ENCODE measurements at places on chromosomes 5 and 9.

GRCh38 chr5:121967187-121967586, 5.4 kb downstream of the SRFBP1 start:
- DNase-seq: no peak

DNA sequence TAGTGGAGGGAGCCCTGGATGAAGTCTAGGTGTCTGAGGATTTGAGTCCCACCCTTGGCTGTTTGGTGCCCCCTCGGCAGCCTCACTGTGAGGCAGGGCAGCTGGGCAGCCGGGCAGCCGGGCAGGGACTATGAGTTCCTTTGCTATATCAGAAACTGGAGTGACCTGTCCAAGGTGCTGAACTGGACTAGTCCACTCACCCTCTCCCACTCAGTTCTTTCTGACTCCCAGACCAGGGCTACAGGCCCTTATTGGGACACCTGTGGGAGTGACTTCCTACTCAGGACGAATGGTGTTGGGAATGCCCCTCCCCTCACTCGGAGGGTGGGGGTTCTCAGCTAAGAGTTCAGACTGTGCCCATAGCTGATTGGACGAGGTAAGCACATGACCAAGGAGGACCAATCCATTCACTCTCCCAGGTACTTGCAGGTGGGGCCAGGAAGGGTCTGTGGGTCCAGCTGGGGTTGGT, 34.1 kb upstream of the RAPGEF1 start:
- DNase-seq: no peak

- no peak for DNase-seq
These were observed 541.1 kb downstream of the DNAH5 start for GRCh38 chr5:13403351-13403750.

DNA sequence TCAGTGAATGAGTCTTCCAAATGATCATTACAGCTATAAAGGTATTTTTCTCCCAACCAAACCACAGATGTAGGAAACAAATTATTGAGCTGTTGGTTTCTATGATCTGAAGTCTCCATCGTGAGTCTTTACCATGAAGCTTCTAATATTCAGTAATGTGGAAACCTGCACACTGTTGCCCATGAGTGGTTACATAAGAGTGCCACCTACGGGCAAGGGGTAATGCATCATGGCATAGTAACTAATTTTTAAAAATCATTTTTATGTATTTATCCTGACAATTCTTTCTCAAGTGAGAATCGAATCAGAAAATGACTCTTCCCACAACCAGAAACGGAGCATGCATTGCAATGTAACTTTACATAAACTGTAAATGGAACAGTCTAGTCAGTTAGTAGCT, 282.5 kb upstream of the SMARCA2 start:
- no peak for DNase-seq

GRCh38 chr5:42656651-42657015, 100.0 kb upstream of the CCDC152 start:
- DNase-seq: no peak

- no peak for DNase-seq
These were observed 188.7 kb downstream of the FBXL17 start for GRCh38 chr5:108193021-108193795.

GRCh38 chr9:79431019-79431679, 140.6 kb upstream of the TLE4 start:
- no peak for DNase-seq

GRCh38 chr5:10289353-10289752, 18.3 kb downstream of the CMBL start:
- DNase-seq: no peak

DNA sequence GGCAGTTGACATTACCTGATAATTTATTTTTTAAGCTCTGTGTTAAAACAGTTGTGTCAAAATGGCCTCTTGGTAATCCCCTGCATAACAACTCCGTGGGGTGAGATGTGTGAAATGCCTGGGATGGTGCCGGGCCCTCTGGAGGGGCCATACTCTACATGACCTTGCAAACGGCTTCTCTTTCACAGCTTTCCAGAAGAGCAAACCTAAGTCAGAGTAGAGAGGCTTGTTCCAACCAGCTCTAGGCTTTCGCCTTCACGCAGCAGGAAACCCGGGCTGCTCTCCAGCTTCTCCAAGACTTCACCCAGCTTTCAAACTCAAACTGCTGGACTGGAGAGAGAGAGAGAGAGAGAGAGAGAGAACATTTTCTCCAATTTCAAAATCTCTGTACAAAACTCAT, 120.1 kb downstream of the SNX18 start:
- DNase-seq: no peak

GRCh38 chr9:16247188-16247875, 623.1 kb downstream of the BNC2 start:
- DNase-seq: no peak

DNA sequence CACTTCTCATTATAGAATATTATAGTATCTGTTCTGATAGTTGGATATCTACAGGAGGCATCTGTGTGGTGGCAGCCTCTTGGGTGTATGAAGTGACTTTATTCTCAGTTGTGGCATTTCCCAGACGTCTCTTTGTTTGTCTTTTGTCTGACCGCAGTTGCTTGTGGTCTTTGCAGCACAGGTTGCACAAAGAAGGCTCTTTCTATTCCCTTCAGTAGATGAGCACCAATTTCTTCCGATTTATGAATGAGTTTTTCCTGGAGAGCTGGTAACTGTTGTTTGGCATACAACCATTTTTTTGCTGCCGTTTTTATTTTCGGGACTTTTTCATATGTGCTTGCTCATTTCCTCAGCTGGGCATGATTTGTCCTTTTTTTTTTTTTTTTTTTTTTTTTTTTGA, 56.4 kb upstream of the MYO10 start:
- no peak for DNase-seq

DNA sequence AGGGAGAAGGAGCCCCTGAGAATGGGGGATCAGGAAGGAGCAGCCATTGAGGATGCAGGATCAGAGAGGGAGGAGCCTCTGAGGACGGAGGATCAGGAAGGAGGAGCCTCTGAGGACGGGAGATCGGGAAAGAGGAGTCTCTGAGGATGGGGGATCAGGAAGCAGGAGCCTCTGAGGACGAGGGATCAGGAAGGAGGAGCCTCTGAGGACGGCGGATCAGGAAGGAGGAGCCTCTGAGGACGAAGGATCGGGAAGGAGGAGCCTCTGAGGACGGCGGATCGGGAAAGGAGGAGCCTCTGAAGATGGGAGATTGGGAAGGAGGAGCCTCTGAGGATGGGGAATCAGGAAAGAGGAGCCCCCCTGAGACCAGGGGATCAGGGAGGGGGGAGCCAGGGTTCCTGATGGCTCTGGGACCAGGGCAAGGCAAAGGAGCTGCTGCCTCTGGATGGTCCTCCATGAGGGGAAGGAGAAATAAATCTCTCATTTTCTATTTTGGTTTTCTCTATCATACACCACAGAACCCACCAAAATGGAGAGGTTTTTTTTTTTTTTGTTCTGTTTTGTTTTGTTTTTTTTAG, 22.6 kb upstream of the SARDH start:
- no peak for DNase-seq

GRCh38 chr9:119184265-119184936, 184.8 kb downstream of the BRINP1 start:
- DNase-seq: no peak

DNA sequence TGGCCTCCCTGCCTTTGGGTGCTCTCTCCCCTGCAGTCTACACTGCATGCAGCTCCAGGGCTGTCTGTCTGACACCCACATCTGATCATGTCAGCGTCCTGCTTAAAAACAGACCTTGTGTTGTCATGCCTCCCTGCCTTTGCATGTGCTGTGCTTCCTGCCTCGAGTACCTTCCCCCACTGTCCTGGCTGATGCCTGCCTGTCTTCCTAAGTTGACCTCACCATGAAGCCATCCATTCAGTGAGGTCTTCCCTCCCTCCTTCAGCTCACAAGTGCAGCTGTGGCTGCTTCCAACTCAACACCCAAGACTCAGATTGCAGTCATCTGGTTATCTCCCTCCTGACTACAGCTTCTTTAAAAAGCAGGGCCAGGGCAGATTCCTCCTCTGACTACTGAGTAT, 5.5 kb downstream of the ANGPTL2 start:
- DNase-seq: no peak

DNA sequence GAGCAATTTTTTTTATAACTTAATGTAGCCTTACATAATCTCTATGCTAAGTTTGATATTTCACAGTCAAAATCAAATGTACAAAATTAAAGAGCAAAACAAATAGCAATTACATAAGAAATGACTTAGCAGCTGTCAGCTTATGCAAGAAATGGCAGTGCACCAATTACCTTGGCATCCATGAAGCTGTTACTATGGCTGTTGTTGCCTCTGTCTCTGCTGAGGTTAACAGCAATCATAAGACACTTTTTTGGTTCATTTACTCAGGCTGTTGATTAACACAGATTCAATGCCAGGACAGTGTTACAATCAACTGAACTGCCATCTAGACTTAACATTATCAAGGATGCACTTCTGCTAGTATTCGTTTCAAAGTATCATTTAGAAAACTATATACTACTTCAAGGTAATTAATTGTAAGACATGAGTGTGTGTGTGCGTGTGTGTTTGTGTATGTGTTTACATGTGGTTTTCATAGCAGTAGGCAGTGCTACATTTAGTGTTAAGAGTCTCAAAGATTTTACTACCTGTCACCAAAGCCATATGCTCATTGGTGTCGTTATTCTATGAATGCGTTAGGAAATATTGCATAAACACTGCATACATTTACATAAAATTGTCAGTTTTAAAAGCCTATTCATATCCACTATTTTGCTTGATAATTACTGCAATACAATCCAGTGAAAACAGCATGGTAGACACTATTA, 1084.2 kb upstream of the COX7C start:
- no peak for DNase-seq

DNA sequence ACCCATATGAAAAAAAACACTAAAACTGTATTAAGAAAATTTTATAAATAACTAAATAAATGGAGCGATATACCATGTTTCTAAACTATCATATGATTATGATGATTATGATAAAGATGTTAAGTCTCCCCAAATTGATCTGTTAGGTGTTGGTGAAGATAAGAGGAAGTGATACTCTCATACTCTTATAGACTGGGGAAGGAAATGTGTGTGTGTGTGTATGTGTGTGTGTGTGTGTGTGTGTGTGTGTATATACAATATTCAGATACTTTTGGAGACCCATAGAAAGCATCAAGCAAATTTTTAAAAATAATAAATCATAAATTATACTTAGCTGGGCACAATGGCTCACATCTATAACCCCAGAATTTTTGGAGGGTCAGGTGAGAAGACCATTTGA, 62.9 kb downstream of the TMEM232 start:
- no peak for DNase-seq

DNA sequence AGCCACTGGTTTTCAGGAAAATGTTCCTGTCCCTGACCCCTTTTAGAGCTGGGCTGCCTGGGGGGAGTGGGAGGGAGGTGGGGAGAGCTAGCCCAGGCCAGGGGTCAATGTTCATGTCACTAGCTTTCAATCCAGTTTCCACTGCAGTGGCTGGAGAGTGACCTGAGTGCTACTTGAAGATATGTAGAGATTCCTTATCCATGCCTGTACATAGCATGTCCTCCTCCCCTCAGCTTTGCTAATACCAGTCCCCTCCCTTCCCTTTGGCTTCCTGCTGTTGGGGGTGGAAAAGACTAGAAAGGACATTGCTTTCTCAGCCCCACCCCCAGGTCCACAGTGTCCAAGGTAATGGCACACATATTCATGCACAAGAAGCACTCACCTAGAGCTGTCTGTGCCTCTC, 7.8 kb downstream of the DNAJB5 start:
- DNase-seq: no peak

DNA sequence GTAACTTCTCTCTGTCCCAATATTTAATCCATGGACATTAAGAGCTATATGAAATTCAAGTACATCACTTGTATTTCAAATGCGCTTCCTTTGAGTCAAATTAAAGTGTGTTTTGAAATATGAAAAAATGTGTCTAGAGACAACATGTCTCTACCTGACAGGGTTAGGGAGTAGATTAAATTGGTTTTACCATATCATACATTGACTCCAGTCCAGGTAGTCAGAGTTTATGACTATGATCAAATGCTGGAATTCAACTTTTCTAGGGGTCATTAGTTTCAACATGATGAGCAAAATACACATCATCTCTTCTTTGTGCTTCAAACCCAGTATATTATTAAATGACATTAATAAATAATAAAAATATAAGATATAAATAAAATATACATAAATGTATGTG, 259.2 kb downstream of the CDH10 start:
- DNase-seq: no peak

DNA sequence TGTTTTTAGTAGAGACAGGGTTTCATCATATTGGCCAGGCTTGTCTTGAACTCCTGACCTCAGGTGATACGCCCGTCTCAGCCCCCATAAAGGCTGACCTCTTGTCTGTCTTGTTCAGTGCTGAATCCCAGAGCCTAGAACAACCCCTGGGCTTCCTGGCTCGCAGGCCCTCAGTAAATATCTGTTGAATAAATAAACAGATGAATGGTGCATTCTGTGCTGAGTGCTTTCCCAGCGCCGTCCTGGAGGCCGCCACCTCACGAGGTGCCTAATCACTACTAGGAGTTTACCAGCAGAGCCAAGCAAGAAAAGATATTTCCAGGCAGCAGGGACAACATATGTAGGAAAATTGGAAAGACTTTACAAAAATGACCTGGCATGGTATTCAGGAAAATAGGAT, 88.5 kb downstream of the SNX24 start:
- no peak for DNase-seq

GRCh38 chr9:121861501-121862180, 210.2 kb downstream of the DAB2IP start:
- DNase-seq: no peak

GRCh38 chr5:95712347-95712958, 18.7 kb upstream of the RHOBTB3 start:
- no peak for DNase-seq

- no peak for DNase-seq
These were observed 187.9 kb upstream of the NFIL3 start for GRCh38 chr9:91611582-91611981.

GRCh38 chr5:36373527-36374086, 71.9 kb upstream of the RANBP3L start:
- no peak for DNase-seq

GRCh38 chr9:8351436-8351835, 551.9 kb upstream of the DMAC1 start:
- no peak for DNase-seq

GRCh38 chr9:127991757-127992274, 11.0 kb upstream of the EEIG1 start:
- no peak for DNase-seq

GRCh38 chr5:31638748-31639418, at the start of gene PDZD2:
PDZD2 (plus strand) TSS chr5:31639131.
- peak; percentile 28 for DNase-seq

GRCh38 chr9:16236882-16237281, 633.6 kb downstream of the BNC2 start:
- no peak for DNase-seq

DNA sequence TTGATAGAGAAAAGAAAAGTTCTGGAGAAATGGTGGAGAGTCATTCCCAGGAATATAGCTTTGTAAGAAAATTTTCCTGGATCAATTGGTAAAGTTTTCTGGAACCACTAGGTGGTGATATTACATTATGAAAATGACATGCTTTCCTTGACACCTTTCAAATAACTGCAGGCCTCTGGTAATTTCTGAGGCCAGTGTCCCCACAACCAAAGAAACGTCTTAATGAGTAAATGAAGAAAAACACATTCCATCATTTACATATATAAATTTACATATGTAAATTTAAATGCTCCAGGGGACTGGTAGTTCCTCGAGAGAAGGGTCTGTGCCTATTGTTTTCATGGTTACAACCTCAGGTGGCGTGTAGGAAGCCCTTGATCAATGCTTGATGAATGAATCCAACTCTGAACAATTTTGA, 17.2 kb upstream of the RGS3 start:
- no peak for DNase-seq

All from stimulated activated CD8-positive, alpha-beta memory T cell treated with anti-CD3 and anti-CD28 coated beads, Interleukin-4, amount 100 ng/mL, for 1 hour (primary cell).